ENCODE measurements at places on chromosomes 3 and 15.

DNA sequence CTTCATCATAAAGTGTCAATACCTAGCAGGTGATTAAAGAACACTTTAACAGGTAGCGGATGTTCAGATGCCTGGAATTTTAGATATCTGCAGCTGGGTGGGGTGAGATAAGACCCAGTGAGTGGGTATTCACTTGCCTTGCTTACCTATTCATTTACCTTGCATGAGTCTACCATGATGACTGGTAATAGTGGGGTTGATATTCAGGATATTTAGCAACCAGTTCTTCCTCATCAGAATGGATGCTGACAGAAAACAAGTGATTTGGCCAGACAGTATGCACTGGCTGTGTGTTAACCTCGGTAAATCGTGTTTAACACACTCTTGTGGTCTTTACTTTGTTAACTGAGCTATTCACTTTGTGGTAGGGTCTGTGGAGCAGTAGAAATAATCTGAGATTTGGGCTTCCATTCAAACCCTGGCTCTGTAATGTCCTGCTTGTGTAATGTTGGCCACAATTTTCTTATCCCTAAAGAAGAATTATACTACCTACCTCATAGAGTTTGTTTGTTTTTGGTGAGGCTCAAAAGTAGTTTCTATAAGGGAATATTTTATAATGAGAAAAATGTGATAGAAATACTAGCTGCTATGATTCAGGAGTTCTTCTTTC is 391.9 kb upstream of the TBL1XR1 start:
- DNase-seq: no peak

DNA sequence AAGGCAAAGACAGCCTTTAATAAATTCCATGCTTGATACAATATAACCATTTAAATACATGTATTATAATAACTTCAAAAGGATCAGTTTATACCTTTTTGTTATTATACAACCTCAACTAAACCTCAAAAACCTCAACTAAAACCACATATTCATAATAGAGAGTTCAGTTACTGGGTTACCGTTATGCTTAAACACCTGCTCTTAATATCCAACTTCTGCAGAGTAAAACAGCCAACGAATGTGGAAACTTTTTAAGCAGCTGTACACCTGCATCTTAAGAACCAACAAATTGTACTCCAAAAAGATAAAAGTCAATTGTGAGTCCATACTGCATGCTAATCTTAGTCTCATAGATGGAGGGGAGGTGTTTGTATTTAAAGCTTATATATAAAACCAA is 53.5 kb downstream of the TFDP2 start:
- DNase-seq: no peak

DNA sequence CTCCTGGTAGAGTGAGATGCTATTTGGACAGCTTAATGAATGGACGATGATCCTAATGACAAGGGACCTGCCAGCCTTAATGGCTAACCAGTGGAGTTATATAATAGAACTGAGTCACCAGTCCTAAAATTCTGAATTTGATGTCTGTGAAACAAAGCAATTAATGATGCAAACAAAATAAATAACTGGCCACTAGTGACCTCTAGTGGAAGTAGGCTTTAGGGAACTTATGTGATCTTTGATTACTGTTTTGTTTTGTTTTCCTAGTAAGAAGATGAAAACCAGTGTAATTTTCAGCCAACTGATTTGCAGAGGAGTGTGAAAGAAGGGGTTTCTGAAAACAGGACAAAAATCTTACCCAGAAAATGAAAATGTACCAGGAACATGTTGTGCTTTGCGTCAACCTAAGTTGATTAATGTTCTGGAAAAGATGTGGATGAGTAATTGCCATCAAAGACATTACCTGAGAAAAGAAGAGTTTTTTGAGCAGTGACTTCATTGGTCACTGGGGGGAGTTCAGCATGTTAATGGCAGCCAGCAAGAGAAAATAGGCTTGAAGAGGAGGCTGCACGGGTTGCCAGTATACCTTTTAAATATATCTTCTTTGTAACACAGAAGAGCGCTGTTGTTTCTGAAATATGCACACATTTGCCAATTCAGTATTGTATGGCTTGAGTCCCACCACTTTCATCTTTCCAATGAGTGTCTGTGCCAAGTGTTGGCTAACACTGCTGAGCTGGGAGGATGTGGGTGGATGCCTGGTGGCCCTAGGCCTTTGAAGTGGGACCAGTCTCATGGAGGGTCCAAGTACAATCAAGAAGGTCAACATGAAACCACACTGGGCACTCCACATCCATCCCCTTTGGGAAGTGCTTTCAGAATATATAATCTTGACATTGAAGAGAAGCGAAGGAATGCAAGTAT is 9.3 kb downstream of the VEPH1 start:
- DNase-seq: no peak

- DNase-seq: no peak
Observed at GRCh38 chr3:111971533-111972130, 7.2 kb upstream of the ABHD10 start.

DNA sequence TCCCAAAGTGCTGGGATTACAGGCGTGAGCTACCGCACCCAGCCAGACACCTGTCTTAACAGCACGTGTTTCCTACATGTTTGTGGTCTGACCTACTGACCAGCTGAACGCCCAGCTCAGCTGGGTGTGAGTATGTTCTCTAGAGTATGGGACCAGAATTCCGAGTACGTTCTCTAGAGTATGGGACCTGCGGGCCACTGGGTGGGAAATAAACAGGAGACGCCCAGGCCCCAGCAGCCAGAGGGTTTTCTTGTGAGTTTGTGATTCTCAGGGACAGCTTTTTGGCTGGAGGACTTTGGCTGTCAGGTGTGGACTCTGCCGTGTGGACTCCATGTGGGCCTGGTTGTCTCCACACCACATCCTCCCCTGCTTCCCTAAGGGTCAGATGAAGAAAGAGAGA is 87.3 kb downstream of the CHRD start:
- no peak for DNase-seq

All from GOT3 (cell line).